ENCODE measurements at places on chromosomes 3 and 15.

DNA sequence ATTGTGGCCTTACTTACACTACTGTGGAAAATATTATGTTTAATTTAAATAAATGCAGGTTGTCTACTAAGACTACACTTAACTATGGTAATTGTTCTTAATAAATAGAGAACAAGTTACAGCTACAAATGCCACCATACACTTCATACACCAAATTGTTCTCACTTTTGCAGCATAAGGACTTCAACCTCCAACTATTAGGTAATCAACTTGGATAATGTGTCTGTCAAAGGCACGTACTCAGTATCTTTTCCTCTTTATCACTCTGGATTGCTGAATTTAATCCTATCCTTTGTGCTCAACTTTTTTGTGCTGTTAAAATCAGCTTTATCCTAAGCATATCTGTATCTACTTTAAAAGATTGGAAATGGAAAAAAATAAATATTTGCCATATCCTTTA lies 41.6 kb upstream of the TMEM87A start:
- DNase-seq = no peak

GRCh38 chr3:20136231-20136630 lies 49.8 kb downstream of the SGO1 start:
- no peak for DNase-seq

DNA sequence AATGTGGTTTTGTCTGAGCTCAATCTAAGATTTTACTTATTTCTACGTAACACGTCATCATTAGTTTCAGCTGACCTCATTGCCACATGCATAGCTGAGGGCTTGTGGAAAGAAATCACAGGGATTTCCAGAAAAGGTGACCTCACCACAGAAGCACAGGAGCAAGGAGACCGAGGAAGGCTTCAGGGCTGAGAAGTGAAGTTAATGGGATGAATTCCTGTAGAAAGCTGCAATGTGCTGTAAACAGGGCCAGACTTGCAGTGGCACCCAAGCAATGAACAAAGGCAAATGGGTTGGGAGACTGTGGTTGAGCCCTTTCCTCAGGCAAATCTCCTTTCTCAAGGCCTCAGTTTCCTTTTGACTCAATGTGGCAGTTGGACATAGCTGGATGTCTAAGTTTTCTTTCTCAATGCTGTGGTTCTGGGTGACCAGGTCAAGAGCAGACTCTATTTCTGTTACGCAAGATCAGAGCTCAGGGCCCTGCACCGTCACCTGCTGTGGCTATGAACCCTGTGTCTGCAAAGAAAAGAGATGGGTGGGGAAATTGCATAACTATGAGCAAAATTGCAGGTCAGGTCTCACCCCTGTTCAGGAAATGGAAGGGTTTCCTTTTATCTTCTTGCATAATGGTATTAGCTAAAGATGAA lies 252.2 kb upstream of the TBL1XR1 start:
- DNase-seq = peak; percentile 6

DNA sequence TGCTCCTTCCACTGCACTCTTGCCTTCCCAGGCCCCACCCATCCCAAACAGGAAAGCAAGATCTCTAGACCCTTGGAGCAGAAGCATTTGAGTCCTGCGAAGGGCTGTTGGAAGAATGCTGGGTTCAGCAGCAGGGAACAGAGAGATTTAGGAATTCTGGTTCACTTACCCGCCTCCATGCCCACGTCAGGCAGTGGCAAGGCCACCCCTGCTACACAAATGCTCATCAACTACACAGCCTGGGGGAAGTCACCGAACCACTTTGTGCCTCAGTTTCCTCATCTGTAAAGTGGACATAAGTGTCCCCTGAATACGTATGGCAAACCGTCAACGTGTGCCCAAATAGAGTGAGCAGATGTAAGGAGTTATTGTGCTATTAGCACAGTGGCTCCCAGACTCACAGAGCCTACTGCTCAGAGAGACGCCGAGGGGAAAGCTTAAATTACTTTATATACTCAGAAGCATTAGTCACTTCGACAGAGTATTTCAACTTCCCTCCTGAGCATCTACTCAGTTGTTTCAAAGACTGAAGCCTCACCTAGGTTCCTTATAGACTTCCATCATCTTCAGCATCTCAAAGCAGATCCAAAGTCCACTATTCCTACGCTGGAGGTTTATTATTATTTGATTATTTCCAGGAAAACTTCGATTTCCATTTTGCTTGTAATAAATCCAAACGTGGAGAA lies 905 bp downstream of the HOMER2 start:
- DNase-seq = no peak

- no peak for DNase-seq
Measured at GRCh38 chr3:16802389-16802788, 82.4 kb upstream of the PLCL2 start.

GRCh38 chr15:62737551-62737950 lies 305.0 kb upstream of the TPM1 start:
- no peak for DNase-seq

GRCh38 chr15:99343881-99344551 lies 92.7 kb downstream of the LRRC28 start:
- DNase-seq = peak; percentile 32

DNA sequence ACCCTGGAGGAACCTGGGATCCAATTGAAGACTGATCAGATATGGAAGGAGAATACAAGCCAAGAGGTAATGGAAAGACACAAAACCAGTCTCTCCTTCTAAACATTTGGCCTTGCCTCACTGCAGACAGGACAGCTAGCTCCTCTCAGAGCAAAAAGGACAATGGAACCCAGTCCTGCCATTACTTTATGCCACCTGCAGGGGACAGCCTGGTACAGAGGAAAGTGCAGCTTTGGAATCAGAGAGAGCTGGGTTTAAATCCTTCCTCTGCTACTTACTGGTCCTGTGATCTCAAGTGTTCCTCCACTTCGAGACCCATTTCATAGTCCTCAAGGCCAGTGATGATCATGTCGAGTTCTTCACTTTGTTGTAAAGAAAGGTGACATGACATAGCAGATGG lies 159.4 kb upstream of the SMAD3 start:
- DNase-seq = no peak

DNA sequence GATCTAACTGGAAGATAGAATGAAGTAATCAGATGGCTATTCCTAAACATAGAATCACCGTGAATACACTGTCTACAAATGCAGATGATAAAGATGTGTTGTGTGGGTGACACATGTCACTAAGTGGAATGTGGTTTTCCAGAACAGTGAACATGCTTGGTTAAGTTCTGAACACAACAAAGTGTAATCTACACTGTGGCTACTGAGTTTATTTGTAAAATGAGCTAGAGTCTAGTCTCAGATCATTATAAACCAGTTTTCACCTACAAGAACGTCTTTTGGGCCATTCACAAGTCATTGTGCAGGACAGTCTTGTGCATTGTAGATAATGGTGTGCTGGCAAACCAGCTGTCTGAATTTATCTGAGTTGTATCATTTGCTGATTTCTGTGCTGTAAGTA lies 35.3 kb downstream of the OXNAD1 start:
- no peak for DNase-seq

Measured in activated naive CD8-positive, alpha-beta T cell treated with anti-CD3 and anti-CD28 coated beads for 36 hours (primary cell).